ENCODE measurements at places on chromosomes 13 and 19.
A peak's percentile ranks its signal among the peaks of the same experiment; 100 is the strongest.

GRCh38 chr19:42246143-42246921 lies 3.9 kb upstream of the GSK3A start:
- DNase-seq = no peak

- no peak for DNase-seq
These were observed 21.1 kb upstream of the ZSCAN18 start for GRCh38 chr19:58118979-58119733.

GRCh38 chr19:2719920-2720776 lies 1.0 kb downstream of the DIRAS1 start:
- no peak for DNase-seq

DNA sequence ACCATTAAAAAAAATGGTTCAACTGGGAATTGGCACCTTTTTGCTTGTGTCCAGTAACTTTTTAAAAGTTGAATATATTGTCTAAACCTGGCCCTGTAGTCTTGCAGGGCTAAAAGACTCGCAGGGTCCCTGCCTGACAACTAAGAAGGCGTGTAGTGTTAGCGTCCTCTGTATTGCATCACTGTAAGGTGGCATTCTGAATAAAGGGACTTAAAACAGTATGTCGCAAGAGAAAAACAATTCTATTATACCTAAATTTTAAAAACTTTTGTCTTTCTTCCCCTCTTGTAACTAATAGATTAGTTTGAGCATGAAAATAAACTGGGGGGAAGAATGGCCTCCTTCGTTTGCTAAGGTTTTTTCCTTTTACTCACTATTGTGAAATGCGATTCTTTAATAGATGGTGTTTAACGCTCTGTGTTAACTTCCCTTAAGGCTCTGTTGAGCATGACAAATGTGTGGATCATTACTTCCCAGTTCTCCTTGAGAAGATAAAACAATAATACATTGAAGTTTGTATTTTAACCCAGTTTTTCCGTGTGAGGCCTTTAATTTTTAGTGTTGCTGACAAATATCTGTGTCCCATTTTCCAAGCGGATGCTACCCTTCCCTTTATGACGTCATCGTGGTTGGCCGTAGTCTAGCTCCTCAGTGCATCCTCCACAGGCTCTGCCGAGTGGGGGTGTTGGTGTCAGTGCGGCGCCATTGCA lies 134.6 kb downstream of the KATNAL1 start:
- no peak for DNase-seq

- DNase-seq = no peak
These were observed 2747.8 kb downstream of the PCDH9 start for GRCh38 chr13:64482373-64482772.

GRCh38 chr13:40026741-40027140 lies 371.3 kb downstream of the COG6 start:
- no peak for DNase-seq

- DNase-seq = no peak
These were observed 71.4 kb upstream of the SERP2 start for GRCh38 chr13:44302233-44302632.

- no peak for DNase-seq
These were observed 4.6 kb downstream of the NFIC start for GRCh38 chr19:3370728-3371591.

GRCh38 chr19:50020481-50020880 lies 4.7 kb downstream of the VRK3 start:
- DNase-seq = no peak

GRCh38 chr13:74132776-74133656 lies 1.2 kb downstream of the KLF12 start:
- DNase-seq = peak; percentile 78

DNA sequence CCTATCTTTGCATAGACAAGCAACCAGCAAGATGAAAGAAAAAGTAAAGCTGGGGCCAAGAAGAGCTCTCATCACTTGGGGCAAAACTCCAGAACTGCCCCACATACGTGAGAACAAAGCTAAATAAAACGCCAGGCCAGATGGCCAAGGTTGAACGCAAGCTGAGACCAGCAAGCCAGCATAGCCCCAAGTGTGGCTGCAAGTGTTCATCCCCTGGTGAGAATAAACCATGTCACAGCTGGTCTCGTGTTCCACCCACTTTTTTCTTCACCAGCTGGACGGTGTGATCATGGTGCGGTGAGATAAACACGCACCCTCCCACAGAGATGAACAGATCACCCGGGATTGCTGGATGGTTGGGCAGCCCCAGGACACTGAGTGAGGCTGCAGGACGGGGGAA lies 109.6 kb upstream of the CACNA1A start:
- no peak for DNase-seq

GRCh38 chr13:94140511-94140910 lies 339.0 kb downstream of the DCT start:
- no peak for DNase-seq

- DNase-seq = no peak
These were observed 59.9 kb downstream of the ZNF724 start for GRCh38 chr19:23190341-23190740.

DNA sequence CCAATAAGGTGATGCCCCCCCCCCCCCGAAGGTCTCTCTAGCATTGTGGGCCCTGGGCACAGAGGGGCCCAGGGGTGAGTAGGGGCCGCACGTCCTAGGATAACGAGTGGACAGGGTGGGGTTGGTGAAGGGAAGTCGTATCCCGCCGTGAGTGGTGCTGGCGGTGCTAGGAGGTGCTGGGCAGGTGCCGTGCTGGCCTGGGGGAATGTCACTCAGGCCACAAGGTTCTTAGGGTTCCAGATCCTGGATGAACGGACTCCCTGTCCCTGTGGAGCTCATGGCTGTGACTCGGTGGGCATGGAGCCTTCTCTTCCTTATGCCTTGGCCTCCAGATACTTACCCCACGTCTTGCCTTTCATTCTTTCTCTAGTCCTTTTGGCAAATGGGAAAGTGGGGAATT lies 157.4 kb upstream of the SOX1 start:
- no peak for DNase-seq

GRCh38 chr13:48234566-48235340 lies 1.7 kb downstream of the ITM2B start:
- no peak for DNase-seq

DNA sequence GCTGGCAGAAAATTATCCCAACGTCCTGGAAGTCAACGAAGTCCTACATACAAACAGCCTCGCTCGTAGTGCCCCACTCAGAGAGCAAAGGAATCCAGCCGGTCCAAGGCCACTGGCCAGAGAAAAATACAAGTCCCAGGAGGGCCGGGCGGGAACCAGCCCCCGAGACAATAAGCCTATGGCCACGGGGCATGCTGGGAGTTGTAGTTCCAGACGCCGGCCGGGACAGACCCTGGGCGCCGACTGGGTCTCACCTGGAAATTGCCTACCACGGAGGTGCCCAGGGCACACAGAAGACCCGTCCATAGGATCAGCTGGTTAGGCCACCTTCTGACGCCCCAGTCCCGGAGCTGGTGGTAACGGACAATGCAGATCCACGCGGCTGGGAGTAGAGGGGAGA lies 5.4 kb downstream of the TMEM150B start:
- no peak for DNase-seq

DNA sequence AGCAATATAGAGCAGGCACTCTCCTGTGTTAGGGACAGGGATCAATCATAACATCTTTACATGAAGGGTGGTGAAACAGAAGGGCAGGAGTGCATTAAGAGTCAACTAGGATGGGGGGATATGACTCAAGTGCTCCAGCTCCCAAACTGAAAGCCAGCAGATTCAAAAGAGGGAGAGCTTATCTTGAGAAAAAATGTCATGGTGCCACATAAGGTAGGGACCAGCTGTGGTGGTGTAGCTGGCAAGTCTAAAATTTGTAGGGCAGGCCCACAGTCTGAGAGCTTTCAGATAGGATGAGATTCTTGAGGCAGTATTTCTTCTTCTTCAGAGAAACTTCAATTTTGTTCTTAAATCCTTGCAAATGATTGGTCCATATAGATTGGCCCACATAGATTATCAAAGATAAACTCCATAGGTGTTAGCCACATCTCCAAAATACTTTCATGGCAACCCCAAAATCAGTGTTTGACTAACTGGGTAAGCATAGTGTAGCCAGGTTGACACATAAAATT lies 19.1 kb downstream of the DNAJC15 start:
- DNase-seq = no peak

GRCh38 chr13:41942462-41943094 lies 18.3 kb downstream of the VWA8 start:
- DNase-seq = no peak

- no peak for DNase-seq
These were observed 63.3 kb downstream of the POU4F1 start for GRCh38 chr13:78540058-78540457.

DNA sequence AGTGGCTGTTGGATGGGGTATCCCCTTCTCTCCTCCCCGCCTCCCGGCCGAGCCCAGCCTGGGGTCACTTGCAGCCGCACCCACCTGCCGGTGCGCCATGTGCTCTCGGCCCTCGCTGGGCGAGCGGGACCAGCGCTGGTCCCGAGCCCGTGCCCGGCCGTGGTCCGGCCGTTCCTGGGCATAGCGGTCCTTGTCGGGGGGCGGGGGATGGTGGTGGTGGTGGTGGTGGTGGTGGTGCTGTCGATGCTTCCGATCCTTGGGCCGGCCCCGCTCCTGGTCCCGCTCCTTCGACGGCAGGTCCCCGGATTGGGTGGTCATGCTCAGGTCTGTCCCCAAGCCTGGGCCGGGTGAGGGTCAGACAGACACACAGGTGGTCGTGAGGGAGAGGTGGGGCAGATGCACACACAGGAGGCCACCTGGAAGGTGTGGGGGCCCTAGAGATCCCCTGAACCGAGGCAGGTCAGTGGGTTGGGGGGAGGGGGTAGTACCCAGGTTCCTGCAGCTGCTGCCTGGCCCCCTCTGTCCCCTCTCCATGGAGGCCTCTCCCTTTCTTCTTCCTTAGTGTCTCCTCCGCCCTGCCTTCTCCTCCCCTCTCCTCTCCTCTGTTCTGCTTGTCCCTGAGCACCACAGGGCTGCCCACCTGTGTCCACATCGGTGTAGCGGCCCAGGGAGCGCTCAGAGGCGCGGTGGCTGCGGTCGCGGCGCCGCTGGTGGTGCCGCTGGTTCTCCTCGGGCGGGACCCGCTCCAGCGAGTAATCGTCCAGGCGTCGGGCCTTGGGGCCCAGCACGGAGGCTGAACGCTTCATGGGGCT lies 58.7 kb downstream of the IER2 start:
- DNase-seq = no peak

DNA sequence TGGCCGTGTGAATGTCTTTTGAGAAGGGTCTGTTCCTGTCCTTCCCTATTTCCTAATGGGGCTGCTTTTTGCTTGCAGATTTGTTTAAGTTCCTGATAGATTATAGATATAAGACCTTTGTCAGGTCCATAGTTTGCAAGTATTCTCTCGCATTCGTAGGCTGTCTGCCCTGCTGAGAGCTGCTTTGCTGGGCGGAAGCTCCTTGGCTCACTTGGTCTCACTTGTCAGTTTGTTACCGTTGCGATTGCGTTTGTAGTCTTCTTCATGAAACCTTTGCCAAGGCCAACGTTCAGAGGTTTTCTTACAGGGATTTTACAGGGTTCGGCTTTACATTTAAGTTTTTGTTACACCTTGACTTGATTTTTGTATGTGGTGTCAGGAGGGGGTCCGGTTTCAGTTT lies 44.0 kb upstream of the TFDP1 start:
- DNase-seq = no peak

DNA sequence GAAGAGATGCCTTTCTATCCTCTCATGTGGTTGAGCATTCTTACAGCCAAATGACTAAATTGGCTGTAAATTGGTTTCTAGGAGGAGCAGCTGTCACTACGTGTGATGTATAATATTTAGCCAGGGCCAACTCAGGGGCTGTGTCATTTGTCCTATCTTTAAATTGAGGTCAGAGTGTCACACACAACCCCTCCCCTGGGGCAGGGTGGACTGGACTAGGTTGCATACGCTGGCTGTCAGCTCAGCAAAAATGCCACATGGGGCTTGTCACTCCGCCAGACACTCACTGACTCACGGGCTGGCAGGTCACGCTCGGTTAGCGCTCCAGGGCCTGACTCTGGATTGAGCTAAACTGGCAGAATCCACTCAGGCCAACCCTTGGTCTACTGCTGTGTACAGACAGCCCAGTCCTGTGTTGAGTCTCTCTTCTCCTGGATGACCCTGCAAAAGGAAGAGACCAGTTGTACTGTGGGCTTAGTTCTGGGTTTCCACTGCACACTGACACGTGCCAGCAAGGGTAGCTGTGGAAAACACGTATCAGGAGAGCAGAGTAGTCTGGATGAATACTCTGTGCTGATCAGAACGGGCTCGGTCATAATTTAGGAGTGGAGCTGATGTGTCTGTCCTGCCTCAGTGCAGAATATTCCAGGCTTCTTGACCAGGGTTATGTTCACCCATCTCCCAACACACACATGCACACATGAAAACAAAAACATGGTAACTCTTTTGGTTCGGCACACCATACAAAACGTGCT lies 29.1 kb downstream of the SHISA2 start:
- peak; percentile 86 for DNase-seq

DNA sequence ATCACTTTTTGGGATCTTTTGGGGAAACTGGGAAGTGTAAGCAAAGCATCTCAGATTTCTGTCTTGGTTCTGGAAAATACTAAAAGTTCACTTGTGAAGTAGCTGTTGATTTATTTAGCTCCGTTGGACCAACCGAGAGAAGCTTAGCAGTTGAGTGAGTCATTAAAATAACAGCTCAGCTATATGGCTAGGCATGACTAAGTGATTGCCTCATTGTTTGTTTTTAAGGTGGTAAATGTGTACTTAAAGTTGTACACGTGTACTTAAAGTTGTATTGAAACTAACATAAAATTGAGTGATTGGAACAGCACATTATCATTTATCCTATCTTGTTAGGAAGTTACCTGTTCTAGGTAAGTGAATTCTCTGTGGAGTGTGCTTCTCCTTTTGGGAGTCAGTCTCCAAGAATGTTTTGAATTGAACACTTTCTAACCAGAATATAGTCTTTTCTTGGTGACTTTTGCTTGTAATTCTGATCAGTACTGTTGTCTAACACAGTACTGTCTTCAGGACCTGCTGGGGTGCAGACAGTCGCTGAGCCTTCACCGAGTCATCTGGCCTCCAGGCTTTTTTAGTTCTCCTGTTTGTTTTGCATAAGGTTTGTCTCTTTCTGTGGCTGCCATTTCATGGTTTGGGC lies 2.9 kb upstream of the DCUN1D2 start:
- peak; percentile 39 for DNase-seq

- DNase-seq = no peak
These were observed 102.2 kb upstream of the MIR17HG start for GRCh38 chr13:91245288-91245687.

DNA sequence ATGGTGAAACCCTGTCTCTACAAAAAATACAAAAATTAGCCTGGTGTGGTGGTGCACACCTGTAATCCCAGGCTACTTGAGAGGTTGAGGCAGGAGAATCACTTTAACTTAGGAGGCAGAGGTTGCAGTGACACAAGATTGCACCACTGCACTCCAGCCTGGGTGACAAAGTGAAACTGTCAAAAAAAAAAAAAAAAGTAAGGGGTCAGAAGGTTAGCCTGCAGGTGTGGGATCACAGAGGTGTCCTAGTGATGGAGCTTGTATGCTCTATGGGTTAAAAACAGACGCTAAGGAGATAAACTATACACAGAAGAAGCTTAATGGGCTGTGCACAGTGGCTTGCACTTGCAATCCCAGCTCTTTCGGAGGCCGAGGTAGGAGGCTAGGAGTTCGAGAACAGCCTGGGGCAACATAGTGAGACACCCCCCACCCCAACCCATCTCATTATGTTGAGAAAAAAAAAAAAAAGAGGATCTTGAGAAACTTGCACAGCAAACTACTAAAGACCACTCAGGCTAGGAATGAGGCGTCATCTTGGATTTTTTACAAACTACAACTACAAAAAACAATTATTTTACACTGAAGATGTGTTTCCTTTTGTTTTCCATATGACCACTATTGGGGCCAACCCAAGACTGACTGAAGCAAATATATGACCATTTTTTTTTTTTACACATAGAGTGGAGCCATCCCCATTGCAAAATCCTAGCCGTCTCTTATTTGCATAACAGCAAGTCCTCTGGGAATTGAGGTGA lies 7.9 kb downstream of the FOSB start:
- no peak for DNase-seq
